ENCODE measurements at places on chromosomes 4 and X. TPM values are rescaled to one million over a fixed set of nuclear protein-coding genes. Genes with fewer than 3 reads are reported as not detected.

The FABP2 gene
- total RNA-seq, result not detected

DNA sequence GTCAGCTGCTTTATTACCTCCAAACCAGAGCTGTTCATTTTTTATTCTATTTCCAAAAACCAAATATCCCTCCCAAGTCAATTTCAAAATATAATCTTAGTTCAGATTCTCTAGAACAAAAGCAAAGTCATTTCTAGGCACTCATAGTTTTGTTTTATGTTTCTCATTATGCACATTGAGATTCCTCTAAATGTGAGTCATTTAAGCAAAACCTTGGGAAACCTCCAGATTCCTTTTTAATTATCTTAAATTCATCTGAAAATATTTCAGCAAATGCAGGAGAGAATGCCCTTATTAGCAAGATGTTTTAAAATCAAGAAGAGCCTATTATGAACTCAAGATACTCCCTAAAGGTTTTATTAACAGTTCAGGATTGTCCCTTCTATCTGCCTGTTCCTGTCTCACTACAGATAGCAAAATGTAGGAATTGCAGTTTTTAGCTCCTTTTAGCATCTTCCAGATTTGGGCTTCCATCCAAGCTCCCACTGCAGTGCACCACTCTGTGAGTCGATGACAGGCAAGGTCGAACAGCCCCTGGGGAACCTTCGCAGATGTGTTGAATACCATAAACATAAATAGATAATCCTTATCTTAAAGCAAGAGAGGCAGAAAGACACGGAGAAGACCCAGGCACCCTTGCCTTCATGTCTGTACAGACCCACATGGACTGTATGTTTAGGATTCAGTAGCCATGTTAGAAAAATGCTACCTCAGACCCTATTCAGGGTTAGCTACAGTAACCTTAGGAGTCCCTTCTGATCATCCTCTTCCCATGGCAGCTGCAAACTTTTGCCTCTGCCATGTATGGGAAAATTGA is 11.3 kb upstream of the SLC9A7 start:
- no peak overlapping the region for H3K4me3 ChIP-seq
- H3K4me1 ChIP-seq, result no peaks in the 10 kb centered on the region
- no peak overlapping the region for H3K27ac ChIP-seq
- no peaks in the 10 kb centered on the region for H3K36me3 ChIP-seq
- DNase-seq, result no peak

DNA sequence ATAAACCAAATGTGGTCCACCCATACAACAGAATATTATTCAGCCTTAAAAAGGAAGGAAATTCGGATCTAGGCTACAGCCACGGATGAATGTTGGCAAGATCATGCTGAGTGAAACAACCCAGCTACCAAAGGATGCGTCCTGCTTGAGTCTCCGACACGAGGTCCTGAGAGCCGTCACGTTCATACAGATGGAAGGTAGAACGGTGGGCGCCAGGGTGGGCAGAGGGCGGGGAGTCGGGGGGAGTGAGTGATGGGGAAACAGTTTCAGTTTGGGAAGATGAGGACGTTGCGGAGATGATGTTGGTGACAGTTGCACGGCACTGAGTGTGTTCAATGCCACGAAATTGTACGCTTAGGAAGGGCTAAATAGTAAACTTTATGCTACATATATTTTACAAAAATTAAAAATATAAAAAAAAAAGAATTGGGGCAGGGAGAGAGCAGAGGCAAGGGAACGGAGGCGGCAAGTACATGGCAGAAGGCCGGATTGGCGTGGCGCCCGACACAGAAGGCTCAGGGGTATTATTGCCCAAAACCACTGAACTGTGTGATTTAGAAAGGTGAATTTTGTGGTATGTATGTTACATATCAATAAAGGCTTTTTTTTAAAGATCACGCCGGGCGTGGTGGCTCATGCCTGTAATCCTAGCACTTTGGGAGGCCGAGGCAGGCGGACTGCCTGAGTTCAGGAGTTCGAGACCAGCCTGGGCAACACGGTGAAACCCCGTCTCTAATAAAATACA is 14.8 kb upstream of the MXD4 start:
- H3K27ac ChIP-seq, result no peak overlapping the region
- peaks cover 5% of the 10 kb centered on the region for H3K4me1 ChIP-seq
- H3K27me3 ChIP-seq, result no peaks in the 10 kb centered on the region
- no peak for DNase-seq
- no peak overlapping the region for H3K4me3 ChIP-seq

GRCh38 chr4:145099653-145100052 is 1.5 kb downstream of the ABCE1 start:
- peaks cover 19% of the 10 kb centered on the region for H3K4me1 ChIP-seq
- H3K27me3 ChIP-seq, result no peaks in the 10 kb centered on the region
- H3K36me3 ChIP-seq, result peaks cover 63% of the 10 kb centered on the region
- DNase-seq, result no peak

DNA sequence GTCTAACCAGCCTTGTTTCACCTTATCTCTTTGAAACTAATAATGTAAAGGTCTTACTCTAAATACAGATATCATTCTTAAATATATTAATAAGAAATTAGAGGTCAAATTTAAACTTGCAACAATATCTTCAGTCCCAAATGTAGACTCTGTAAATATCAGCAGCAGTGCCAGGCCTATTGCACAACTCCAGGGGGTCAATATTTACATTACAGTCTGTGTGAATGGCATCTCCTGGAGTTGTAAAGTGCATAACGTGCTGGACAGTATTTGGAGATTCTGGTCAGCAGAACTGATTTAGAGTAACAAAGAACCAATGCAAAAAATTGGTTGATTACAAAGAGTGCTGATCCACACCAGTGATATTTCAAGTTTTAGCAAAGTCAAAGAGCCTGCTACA is 1225.9 kb downstream of the PCDH19 start:
- DNase-seq, result no peak
- no peak overlapping the region for H3K4me3 ChIP-seq
- no peaks in the 10 kb centered on the region for H3K36me3 ChIP-seq
- H3K4me1 ChIP-seq, result no peaks in the 10 kb centered on the region

- no peak for DNase-seq
- H3K4me3 ChIP-seq, result no peak overlapping the region
- peaks cover 4% of the 10 kb centered on the region for H3K27me3 ChIP-seq
- H3K27ac ChIP-seq, result no peak overlapping the region
- H3K36me3 ChIP-seq, result no peaks in the 10 kb centered on the region
These were observed 44.3 kb upstream of the ARHGAP24 start for GRCh38 chr4:85430697-85431096.

DNA sequence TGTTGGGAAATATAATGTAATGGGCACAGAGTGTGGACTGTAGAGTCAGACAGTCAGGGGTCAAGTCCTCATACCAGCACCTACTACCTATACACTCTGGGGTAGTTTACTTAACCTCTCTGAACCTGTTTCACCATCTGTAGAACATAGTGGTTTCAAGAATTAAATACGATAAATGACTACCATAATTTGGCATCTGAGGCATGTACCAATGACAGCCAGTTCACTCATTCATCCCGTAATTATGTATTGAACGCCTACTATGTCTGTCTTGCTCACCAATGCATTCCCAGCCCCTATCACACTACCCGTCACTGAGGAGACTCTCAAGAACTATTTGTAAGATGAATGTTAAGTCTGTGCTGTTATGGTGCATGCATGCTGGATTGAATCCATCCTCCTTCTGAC is 2.0 kb upstream of the FGB start:
- H3K4me3 ChIP-seq, result no peak overlapping the region
- no peaks in the 10 kb centered on the region for H3K4me1 ChIP-seq
- no peaks in the 10 kb centered on the region for H3K36me3 ChIP-seq

GRCh38 chr4:52550186-52550585 is 108.9 kb downstream of the USP46 start:
- no peak overlapping the region for H3K4me3 ChIP-seq
- H3K4me1 ChIP-seq, result no peaks in the 10 kb centered on the region
- H3K27ac ChIP-seq, result no peak overlapping the region
- H3K27me3 ChIP-seq, result 0 out of 3 replicates have a peak, but pooled peaks cover 2% of the 10 kb centered on the region
- DNase-seq, result no peak
- no peaks in the 10 kb centered on the region for H3K36me3 ChIP-seq

The LARP1B gene
- total RNA-seq, result 37.9 TPM

The ODAPH gene
- total RNA-seq, result not detected

DNA sequence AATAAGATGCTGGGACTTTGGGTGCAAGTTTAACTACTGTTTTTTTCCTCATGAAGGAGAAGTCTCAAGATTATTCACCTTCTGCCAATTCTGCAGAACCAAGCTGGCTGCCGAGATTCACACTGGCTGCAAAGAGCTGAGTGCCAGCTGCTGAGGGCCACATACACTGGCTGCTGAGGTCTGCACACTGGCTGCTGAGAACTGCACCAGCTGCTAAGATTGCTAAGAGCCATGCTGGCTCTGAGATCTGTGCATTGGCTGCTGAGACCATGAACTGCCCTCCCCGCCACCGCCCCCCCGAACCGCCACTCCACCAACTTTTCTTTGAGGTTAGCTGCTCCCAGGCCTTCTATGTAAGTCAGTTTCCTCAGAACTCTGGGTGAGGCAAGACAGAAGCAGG is 330.3 kb downstream of the CBLL2 start:
- H3K4me3 ChIP-seq, result no peak overlapping the region
- no peak overlapping the region for H3K27ac ChIP-seq
- no peak for DNase-seq
- H3K27me3 ChIP-seq, result no peaks in the 10 kb centered on the region
- no peaks in the 10 kb centered on the region for H3K36me3 ChIP-seq

DNA sequence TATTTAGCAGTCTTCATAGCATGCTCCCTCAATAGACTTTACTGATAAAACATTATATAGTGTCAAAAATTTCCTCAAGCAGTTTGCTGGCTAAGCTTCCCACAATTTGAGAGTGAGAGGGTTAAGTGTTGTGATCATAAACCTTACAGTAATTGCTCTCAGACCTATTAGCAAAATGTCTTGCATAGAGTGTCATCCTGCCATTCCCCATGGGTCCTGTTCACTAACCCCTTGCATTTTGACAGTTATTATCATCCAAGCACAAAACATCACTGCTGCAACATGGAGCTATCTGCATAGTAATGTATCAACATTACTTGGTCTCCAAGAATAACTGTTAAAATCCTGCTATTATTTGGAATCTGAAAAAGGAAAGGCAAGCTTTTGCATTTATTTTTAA is 196.1 kb upstream of the GK2 start:
- H3K27me3 ChIP-seq, result no peaks in the 10 kb centered on the region
- peak overlapping the region; percentile 20 for H3K27ac ChIP-seq
- DNase-seq, result no peak
- no peaks in the 10 kb centered on the region for H3K36me3 ChIP-seq
- no peaks in the 10 kb centered on the region for H3K4me1 ChIP-seq

- no peak overlapping the region for H3K27ac ChIP-seq
- DNase-seq, result no peak
- no peak overlapping the region for H3K4me3 ChIP-seq
- H3K27me3 ChIP-seq, result no peaks in the 10 kb centered on the region
These were observed 18.7 kb downstream of the SCFD2 start for GRCh38 chr4:53346920-53347852.

DNA sequence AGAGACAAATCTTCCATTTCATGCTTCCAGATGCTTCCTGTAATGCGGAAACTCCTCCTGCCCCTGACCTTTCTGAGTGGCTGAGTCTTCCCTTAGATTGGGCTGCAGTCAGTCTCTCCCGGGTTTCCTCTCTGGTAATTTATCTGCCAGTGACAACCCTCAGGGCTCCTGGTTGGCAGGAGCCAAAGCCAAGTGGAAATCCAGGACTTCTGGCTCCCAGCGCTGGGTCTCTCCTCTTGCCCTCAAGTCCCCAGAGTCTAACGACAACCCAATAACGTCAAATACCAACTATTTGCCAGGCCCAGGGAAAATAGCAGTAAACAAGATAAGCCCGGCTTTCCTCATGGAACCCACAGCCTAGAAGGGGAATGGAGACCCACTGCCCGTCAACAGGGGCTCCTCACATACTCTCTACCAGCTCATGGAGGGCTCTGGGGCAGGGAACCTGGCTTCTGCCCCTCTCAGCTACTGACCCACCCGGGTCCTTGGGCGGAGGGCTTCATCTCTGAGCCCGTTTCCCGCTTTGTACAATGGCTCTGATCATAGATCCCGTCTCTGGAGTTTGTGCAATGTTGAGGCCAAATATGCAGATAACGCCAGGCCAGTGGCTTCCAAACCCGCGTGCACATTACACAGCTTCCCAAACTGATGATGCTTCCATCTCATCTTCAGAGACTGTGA is 1.1 kb upstream of the TBC1D14 start:
- no peak for DNase-seq
- peaks cover 13% of the 10 kb centered on the region for H3K36me3 ChIP-seq
- H3K27me3 ChIP-seq, result no peaks in the 10 kb centered on the region
- peak overlapping the region; percentile 98 for H3K27ac ChIP-seq
- H3K4me3 ChIP-seq, result peak overlapping the region; percentile 94

GRCh38 chrX:38327775-38328081 is 419 bp upstream of the RPGR start:
- peak overlapping the region; percentile 93 for H3K4me3 ChIP-seq
- H3K36me3 ChIP-seq, result no peaks in the 10 kb centered on the region
- no peak overlapping the region for H3K27ac ChIP-seq
- no peak for DNase-seq
- H3K27me3 ChIP-seq, result no peaks in the 10 kb centered on the region

GRCh38 chr4:781493-782216 is 44.3 kb downstream of the CPLX1 start:
- DNase-seq, result peak; percentile 99
- H3K36me3 ChIP-seq, result peaks cover 44% of the 10 kb centered on the region
- peak overlapping the region; percentile 100 for H3K4me3 ChIP-seq
- H3K27ac ChIP-seq, result peak overlapping the region; percentile 99
- H3K27me3 ChIP-seq, result no peaks in the 10 kb centered on the region

The CXCL10 gene
- not detected for total RNA-seq

GRCh38 chr4:141132709-141133145 is 542 bp downstream of the RNF150 start:
- H3K36me3 ChIP-seq, result no peaks in the 10 kb centered on the region
- H3K4me3 ChIP-seq, result no peak overlapping the region
- peaks cover 16% of the 10 kb centered on the region for H3K27me3 ChIP-seq
- no peak overlapping the region for H3K27ac ChIP-seq
- peaks cover 7% of the 10 kb centered on the region for H3K4me1 ChIP-seq

All from K562 (cell line).